ENCODE measurements at places on chromosomes 13 and 19.

DNA sequence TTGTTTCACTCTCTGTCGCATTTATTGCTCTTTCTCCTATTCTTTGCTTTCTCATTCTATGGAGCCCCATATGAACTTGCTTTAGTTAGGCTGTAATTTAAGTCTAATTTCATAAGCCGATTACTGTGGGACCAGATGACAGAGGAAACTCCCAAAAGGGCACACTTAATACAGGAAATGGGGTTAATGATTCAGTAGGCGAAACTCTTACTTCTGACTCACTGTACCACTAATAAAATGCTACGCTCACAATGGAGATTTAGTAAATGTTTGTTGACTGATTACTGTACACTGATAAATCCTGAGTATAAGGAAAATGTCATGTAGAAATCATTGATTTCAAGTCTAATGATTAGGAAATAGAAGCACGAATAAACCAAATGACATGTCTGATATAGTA, 276.4 kb downstream of the KLF5 start:
- no peak for DNase-seq

- peak; percentile 74 for DNase-seq
Observed at GRCh38 chr19:37817180-37817981, 38.0 kb upstream of the ZNF573 start.

GRCh38 chr13:77697217-77698103, at the start of gene SLAIN1:
SLAIN1 (plus strand) TSS chr13:77697687; CDS start chr13:77697914, 227 bp downstream.
- DNase-seq, result peak; percentile 96

DNA sequence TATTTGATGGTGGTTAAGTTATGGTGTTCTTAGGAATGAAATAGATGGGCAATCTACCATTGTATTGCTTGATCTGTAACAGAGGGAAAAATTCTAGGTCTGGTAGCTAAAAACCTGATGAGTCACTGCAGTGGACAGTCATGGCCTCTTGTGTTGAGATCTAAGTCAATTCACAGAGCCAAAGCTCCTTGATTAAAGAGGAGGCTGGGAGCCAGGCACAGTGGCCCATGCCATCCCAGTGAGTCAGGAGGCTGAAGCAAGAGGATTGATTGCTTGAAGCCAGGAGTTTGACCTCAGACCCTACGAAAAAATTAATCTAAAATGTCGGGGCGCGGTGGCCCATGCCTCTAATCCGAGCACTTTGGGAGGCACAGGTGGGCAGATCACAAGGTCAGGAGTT, 67.1 kb upstream of the KPNA3 start:
- no peak for DNase-seq
